ENCODE measurements at places on chromosomes 7 and 10.

GRCh38 chr7:988963-989529, 6.1 kb downstream of the CYP2W1 start:
- no peak for DNase-seq

- no peak for DNase-seq
These were observed 21.7 kb downstream of the AQP1 start for GRCh38 chr7:30933124-30933974.

GRCh38 chr7:70680743-70681468, 451.0 kb upstream of the GALNT17 start:
- DNase-seq = no peak

DNA sequence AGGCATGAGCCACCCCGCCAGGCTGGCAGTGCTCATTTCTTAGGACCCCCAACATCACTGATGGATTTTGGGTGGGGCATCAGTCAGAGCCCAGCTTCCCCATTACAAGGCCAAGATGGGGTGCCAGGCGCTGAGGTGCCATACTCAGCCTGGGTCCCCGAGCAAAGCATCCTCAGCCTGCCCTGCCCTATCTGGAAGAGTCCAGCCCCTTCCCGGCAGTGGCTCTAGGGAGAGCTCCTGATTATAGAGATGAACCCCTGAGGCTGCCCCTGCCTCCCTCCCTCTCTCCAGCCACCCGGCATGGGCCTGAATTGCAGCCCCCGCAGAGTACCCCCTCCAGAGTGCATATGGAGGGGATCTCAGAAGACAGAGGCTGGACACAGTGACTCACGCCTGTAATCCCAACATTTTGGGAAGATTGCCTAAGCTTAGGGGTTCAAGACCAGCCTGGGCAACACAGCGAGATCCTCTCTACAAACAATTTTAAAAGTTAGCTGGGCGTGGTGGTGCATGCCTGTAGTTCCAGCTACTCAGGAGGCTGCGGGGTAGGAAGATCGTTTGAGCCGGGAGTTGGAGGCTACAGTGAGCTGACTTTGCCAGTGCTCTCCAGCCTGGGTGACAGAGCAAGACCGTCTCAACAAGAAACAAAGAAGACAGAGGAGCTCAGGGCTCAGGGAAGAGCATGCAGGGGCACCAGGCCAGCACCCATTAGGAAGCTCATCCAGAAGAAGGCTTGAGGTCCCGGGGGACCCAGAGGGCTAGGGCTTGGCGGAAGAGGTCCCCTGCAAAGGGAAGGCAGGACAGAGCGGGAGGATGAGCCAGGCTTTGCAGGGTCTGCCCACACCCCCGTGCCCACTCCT, 13.3 kb downstream of the LAT2 start:
- DNase-seq = no peak

DNA sequence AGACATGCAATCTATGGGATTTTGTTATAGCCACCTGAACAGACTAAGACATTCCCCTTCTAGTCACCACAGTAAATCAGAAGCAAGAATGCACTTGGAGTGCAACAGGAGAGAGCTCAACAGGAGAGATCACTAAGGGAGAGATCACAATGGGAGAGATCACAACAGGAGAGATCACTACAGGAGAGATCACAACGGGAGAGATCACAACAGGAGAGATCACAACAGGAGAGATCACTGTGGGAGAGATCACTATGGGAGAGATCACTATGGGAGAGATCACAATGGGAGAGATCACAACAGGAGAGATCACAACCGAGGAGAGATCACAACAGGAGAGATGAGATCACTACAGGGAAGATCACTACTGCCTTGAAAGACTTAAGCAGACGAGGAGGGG, 238.5 kb upstream of the PITRM1 start:
- no peak for DNase-seq

DNA sequence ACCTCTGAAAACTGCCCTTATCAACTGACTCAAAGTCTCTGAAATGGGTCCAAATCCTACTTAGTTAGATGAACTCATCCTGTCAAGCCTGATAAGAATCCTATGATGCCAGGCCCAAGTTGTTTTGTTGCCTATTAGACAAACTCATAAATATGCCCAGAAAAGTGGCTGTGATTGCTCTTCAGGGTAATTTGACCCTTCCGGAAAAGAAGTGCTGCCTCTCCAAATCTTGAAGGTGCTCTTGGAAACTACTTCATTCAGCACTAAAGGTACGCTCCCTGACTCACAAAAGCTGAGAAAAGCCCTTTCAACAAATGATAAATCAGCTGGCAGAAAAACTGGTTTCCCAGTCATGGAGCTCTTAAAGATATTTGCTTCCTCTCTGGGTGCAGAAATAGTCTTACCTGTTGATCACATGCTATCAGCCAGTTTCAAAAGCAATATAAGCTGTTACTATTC, 6.7 kb downstream of the IFIT5 start:
- DNase-seq = no peak

- peak; percentile 34 for DNase-seq
These were observed 81.7 kb downstream of the RNF216 start for GRCh38 chr7:5699467-5700384.

DNA sequence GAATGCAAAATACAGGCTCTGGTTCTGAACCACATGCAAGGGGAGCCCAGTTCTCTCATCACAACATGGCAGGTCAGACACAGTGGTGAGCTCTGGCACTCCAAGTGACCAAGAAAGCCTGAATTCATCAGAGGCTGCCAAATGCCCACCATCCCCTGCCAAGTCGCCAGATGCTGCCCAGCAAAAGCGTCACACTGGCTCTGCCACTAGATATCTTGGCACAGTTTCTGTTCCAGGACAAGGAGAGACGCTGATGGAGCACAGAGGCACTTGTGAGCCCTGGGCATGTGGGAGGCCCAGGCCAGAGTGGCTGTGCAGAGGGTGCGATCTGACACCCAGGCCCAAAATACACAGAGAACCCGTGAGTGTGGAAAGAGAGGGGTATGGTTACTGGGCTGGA, 57.8 kb downstream of the GAD2 start:
- no peak for DNase-seq

DNA sequence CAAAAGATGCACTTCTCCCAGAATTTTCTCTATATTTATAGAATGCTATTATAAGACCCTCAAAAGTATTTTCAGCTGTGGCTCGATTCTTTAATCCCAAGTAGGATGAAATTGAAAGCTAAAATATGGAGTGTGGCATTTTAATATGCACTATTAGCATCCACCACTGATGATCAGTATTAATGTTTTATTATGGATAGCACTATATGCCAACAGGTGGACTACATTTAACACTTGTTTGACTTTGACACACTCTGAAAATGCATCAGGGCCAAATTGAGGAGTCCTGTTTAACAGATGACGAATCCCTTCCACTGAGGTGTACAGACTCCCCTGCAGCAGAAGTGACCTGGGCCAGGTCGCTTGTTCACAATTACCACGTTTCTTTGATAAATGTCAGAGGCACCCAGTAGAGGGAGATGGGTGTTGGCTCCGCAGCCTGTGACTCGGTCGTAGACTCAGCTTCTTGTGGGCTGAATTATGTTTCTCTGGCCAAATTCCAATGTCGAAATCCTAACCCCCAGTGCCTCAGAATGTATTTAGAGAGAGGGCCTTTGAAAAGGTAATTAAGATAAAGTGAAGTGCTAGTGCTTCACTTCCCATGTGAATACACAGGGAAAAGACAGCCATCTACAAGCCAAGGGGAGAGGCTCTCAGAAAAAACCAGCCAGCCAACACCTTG, 48.1 kb downstream of the WIPF3 start:
- DNase-seq = no peak

DNA sequence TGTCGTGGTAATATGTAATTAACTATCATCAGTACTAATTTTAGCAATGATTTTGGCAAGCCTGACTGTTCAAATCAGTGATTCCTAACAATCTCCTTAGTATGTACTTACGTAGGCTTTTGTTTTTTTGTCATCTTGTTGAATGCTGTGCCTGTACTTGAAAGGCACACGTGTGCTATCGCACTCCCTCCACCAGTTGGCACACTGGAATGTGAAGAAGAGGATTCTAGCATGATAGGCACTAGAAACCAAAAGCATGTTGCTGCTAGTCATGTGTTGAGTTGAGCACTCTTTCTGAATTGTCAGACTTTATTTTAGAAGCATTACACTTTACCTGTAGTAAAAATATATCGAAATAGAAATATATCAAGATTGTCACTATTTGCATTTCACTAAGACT, 59.1 kb downstream of the TASOR2 start:
- no peak for DNase-seq

GRCh38 chr10:127998501-127999144, 91.7 kb downstream of the PTPRE start:
- DNase-seq = no peak

DNA sequence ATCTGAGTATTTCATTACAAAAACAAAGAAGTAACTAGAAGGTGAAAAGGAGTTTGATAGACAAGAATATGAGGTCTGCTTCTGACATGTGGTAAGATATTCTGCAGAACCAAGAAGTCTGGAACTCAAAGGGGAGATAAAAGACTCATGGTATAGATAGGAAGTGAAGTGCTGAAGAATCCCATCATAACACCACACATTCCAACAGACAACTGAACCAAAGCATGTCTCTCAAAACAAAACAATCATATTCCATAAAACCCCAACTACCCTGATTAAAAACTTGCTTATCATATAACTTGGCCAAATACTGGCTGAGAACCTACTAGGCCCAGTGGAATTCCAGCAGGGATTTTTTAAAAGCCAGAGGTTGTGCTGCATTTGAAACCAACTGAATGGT, 178.7 kb downstream of the JAZF1 start:
- DNase-seq = no peak

DNA sequence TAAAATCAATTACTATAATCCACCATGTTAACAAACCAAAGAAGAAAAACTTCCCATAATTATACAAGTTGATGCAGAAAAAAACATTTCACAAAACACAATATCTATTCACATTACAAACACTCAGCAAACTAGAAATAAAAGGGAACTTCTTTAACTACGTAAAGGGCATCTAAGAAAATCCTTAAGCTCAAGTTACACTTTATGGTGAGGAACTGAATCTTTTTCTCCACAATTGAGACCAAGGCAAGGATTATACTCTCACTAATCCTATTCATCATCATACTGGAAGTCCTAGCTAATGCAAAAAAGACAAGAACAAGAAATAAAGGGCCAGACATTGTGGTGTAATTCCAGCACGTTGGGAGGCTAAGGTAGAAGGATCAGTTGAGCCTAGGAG, 159.9 kb downstream of the ZNF365 start:
- no peak for DNase-seq

GRCh38 chr7:140591180-140591902, 49.3 kb downstream of the DENND2A start:
- no peak for DNase-seq

DNA sequence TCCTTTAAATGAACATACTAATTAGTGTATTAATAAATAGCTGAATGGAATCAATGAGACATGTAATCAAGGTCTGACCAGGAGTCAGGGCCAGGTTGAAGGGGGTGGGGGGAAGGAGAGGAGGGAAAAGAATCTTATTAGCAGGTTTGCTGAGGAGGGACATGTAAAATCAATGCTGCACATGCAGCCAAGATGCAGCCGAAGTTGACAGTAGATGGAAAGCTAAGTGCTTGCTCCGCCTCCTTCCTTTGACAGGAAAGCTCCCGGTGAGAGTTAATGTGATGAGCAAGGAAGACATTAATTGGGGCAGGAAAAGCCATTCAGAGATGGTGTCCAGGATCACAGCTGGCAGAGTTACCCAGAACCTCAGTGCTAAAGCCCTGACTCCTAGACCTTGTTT, 24.4 kb downstream of the PLXNA4 start:
- no peak for DNase-seq

DNA sequence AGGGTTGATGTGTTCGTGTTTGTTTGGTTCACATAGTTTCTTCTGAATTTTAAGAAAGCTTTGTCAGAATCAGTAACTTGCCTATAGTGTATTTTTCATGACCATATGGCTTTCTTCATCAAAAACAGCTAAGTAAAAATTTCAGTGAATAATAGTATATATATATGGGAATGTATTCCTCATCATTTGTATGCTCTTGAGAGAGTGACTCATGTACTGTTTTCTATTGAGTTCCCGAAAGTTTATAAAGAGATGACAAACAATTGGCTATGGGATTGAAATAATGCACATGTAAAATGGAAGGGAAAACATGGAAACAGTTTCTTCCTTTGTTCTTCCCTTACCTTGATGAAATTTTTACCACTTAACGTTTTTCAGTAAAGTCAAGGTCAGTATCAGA, 56.4 kb downstream of the KAT6B start:
- no peak for DNase-seq

DNA sequence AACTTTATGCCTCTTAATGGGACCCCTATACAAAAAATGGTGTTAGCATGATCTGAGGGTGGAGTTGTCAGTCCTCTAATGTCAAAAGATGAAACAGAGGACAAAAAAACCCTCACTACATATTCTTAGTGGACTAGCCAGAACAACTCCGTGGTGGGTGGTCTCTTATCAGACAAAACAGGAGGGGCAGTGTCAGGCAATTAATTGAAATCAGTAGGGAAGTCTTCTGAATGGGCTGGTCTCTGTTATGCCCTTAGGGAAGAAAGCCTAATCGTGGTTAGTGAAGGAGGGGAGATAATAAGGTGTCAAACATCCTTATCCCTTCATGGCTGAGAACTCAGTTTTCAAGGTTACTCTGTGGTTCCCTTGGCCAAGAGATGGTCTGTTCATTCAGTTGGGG, 909.4 kb downstream of the GRID1 start:
- no peak for DNase-seq

GRCh38 chr10:19097151-19097550, 48.5 kb downstream of the MALRD1 start:
- DNase-seq = no peak

DNA sequence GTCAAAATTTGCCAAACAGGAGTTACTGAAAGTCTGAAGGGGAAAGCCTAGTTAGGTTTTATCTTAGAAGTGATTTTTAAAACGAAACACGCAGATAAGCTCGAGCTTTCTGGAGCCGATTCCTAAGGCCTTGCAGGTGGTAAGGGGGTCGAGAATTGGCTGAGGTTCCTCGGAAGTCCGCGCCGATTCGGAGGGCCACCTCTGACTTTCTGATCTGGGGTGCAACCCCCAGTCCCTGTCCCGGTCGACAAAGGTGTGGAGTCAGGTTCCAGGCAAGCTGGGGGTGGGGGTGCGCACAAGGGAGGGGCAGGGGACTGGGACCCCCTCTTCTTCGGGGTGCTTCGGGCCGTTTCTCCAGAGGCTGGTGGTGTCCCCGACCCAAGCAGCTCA, 701 bp upstream of the CUL1 start:
- DNase-seq = no peak

DNA sequence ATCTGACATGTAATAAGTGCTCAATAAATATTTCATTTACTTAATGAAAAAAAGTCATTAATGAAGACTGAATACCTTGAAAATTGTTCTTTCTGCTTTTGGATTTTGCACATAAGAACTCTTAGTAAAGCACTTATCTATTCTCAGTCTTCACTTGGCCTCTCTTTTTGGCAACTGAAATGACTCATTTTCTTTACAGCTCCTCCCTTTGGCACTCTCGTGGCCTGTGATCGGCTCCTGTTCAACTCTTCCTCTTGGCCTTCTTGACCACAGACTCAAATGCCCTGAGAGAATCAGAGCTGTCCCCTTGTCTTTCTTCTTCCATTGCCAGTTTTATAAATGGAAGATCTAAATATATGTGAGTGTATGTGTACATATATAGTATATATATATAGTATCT, 54.2 kb downstream of the FOXP2 start:
- DNase-seq = no peak

Data from stimulated activated CD4-positive, alpha-beta T cell treated with anti-CD3 and anti-CD28 coated beads, Interleukin-1b, Interleukin-23, amount 100 ng/mL, for 1 hour (primary cell).